ENCODE measurements at places on chromosomes 12 and 14.

- DNase-seq: no peak
Observed at GRCh38 chr12:129002427-129002826, 149.1 kb downstream of the GLT1D1 start.

GRCh38 chr14:55467307-55467706 lies 26.9 kb upstream of the TBPL2 start:
- no peak for DNase-seq

DNA sequence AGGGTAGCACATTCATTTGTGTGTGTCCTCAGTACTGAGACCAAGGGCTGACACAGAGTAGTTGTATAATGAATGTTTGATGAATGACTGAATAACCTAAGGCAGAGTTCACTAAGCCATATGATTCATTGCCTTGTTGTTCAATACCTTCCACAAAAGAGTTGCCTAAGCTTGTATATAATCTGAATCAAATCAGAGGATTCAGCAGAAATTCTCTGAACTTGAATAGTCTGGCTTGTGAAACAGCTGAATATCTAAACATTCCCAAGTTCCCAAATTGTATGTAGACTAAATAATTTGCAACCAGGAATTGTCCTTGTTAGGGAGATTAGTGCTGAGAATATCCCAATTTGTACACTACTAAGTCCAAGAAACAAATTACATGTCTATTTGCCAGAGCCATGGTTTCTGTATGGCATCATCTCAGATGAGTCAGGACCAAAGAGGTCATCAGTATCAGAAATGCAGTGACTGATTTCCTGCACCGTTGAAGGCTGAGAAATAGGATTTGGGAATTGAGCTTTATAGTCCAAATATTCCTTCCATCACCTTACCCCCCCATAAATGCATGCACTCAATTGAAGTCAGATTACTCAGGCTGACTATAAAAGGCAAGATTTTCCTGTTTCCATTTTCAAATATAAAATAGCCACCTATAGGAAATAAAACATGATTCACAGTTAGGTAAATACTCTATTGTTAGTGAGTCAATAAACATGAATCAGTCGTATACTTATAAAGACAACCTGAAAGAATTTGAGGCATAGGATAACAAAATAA lies 168.7 kb downstream of the PHLDA1 start:
- DNase-seq: no peak

GRCh38 chr12:5723711-5724252 lies 221.3 kb downstream of the ANO2 start:
- DNase-seq: no peak

DNA sequence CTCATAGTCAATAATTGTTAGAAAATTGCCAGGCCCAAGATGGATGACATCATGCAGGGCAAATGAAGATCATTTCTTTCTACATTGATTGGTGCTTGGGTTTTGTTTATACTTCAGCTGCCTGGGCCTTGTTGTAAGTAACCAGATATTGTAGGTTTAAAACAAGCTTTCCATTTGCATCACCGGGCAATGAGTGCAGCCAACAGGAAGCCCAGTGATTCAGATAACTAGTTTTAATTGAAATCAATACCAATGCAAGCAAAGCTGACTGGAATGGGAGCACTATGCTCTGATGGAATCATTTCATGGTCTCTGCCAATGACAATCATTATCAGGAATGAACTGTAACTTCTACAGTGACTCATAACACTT lies 279.3 kb downstream of the DUSP6 start:
- DNase-seq: no peak

GRCh38 chr12:51219322-51219721 lies 1.5 kb upstream of the POU6F1 start:
- no peak for DNase-seq

DNA sequence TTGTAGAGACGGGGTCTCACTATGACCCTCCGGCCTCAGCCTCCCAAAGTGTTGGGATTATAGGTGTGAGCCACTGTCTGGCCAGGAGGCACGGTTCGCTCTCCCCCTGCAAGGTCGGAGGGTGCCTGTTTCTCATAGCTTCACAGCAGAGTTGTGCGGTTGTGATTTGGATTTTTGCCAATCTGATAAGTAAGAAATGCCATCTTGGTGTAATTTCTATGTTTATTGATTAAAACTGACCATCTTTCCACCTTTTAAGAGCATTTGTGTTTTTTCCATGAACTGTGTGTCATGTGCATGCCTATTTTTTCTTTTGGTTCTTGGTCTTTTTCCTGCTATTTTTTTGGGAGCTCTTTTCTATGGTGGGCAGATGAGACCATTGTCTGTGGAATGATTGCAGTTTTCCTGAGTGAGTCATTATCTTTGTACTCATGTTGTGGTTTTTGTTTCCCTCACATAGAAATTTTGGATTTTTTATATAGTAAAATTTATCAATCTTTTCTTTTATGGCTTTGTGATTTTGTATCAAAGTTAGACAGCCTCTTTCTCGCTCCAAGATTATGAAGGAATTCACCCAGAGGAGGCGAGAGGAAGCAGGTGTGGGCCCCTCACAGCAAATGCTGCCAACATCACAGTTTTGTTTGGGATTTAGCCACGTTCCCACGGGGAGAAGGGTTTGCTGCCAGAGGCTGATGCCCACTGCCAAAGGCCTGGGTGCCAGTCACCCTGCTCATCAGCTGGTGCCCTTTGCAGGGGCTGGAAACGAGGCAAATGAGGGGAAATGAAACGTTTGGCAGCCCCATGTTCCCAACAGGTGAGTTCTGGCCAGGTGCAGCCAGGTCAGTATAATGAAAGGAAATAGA lies 47.2 kb downstream of the RFX4 start:
- DNase-seq: no peak

Measured in stimulated activated CD4-positive, alpha-beta T cell treated with anti-CD3 and anti-CD28 coated beads, Interleukin-4, amount 100 ng/mL, for 1 hour (primary cell).